ENCODE measurements at places on chromosomes 3 and 15.

DNA sequence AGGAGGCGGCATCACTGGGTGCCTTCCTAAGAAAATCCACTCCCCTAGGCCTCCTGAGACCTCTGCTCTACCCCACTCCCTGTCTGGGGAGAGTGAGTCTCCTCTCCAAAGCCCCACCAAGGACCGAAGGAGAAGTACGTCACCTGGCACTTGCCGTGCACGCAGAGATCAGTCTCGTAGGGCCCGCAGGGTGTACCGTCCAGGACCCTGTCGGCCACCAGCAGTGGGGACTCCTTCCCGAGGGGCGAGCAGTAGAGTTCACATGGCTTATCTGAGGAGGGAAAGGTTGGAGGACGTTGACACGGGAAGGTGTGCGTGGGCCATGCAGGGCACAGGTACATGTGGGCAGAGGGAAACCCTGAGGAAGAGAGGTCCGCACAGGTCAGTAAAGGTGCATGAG lies 232.9 kb downstream of the ADAMTS17 start:
- DNase-seq, result no peak

DNA sequence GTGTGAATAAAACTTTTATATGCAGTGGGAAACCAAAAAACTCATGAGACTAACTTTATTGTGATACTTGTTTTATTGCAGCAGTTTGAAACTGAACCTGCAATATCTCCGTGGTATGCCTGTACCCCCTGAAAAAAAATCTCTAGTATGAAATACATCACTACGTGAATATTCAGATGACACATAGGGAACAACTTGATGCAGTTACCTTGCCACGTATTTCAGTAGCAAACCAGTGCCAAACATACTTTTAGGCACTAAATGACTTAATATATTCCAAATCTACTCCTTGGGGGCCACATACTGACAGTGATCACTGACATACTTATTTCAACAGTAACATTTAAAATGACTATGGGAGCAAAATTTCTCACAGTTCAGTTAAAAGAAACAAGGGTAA lies 13.8 kb downstream of the CRBN start:
- DNase-seq, result no peak

- no peak for DNase-seq
Observed at GRCh38 chr3:157027861-157028745, 131.8 kb downstream of the CCNL1 start.

- peak; percentile 11 for DNase-seq
Observed at GRCh38 chr3:131147534-131147933, 120.9 kb downstream of the NEK11 start.

GRCh38 chr3:140468407-140468806 lies 209.5 kb upstream of the TRIM42 start:
- no peak for DNase-seq

GRCh38 chr3:189108067-189108466 lies 63.7 kb upstream of the TPRG1 start:
- no peak for DNase-seq

DNA sequence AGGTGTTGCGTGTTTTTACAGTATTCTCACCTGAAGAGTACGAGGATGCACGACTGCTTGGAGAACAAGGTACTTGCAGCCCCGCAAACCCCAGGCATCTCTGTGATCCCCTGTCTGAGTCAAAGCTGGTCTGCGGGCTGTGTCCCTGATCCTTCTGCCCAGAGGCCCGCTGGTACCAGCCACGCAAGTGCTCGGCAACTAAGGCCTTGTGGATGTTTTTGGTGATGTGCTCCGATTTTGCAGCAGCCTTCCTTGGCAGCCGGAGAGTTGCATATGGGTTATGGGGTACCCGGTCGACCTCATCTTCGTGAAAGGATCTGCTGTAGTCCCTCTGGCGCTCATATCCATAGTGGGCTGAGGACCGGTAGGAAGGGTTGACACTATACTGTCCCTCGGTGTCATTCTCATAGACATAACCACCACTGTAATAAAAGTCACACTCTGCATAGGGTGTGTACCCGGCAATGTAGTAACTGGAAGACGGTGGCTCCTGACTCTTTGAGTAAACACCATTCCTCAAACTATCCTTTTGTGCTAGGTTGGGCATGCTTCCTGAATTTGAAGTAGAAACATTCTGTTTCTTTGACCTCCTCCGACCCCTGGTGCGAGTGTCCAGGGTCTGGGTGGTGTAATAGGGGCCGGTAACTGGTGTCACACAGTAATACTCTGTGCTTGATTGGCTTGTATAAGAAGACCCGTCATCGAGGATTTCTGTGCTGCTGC lies 58.6 kb upstream of the LMOD3 start:
- DNase-seq, result no peak
